Stimulated activated CD4-positive, alpha-beta T cell treated with anti-CD3 and anti-CD28 coated beads, Interleukin-1b, Interleukin-23, amount 100 ng/mL, for 1 hour (primary cell): ENCODE measurements at places on chromosomes 3 and 15.

GRCh38 chr3:168864107-168865021, 768.6 kb upstream of the GOLIM4 start:
- DNase-seq, result no peak

DNA sequence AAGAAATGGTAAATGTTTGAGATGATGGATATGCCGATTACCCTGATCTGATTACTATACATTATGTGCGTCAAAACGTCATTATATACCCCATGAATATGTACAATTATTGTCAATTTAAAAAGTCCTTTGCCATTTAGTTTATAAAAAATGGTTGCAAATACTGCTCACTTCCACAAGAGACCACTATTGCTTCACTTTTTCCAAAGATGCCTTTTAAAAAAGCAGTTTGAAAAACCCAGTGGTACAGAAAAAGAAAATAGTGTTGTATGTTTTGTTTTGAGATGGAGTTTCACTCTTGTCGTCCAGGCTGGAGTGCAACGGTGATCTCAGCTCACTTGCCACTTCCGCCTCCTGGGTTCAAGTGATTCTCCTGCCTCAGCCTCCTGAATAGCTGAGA, 39.3 kb downstream of the EDEM1 start:
- no peak for DNase-seq

- DNase-seq, result no peak
These were observed 90.5 kb downstream of the MINAR1 start for GRCh38 chr15:79522656-79523055.

- DNase-seq, result peak; percentile 4
These were observed 37.7 kb downstream of the PLD1 start for GRCh38 chr3:171772427-171773056.

DNA sequence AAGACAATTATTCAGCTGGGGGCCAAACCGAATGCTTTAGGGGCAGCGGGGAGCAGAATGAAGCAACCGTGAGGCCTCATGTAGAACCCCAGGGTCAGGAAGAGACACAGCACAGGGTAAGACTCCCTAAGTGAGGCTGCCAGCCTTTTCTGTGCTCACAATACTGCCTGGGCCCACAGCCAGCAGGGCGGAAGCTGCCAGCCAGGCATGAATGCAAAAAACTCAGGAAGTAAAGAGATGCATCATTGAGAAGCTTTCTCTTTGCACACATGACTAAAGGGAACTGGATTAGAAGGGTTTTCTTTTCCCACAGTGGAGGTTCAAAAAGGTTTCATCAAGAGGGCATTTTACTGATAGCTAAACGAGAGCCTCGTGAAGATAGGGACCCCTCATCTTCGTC, 33.3 kb downstream of the CA12 start:
- no peak for DNase-seq

- no peak for DNase-seq
These were observed 30.2 kb downstream of the ITGA11 start for GRCh38 chr15:68401496-68402431.

DNA sequence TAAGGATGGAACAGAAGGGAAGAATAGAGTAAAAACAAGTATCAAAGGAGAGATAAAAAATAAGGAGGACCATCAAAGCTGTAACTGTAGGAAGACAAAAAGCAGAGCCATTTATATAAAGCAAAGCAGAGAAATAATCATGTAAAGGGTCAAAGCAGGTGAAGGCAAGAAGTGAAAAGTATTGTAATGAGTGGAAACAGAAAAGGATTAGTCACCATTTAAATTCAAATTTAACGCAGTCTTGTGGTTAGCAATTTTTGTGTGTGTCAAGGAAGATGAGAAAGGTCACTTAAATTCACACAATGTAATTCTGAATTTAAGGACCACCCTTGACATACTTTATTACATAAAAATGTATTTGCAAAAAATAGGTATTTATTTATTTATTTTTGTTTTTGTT, 567.8 kb downstream of the ROBO1 start:
- DNase-seq, result no peak

GRCh38 chr15:65042776-65043327, 2.3 kb upstream of the SLC51B start:
- DNase-seq, result no peak
